ENCODE measurements at places on chromosomes 4 and X. TPM values are rescaled to one million over a fixed set of nuclear protein-coding genes. Genes with fewer than 3 reads are reported as not detected.

BBS12 gene
- 3.5 TPM for total RNA-seq

HSFX2 gene
- total RNA-seq, result not detected

DCHS2 gene
- not detected for total RNA-seq

SMIM9 gene
- not detected for total RNA-seq

MGAT4D gene
- not detected for total RNA-seq

ERCC6L gene
- total RNA-seq, result 1.9 TPM

EVC2 gene
- 8.0 TPM for total RNA-seq

DYNLT3 gene
- total RNA-seq, result 46.3 TPM

SULT1B1 gene
- total RNA-seq, result 2.6 TPM

CT45A3 gene
- not detected for total RNA-seq

- peak; percentile 2 for DNase-seq
- H3K36me3 ChIP-seq, result no peaks in the 10 kb centered on the region
- no peaks in the 10 kb centered on the region for H3K27me3 ChIP-seq
- H3K27ac ChIP-seq, result peak overlapping the region; percentile 84
- H3K4me3 ChIP-seq, result peak overlapping the region; percentile 93
Observed at GRCh38 chrX:40579900-40580536, 752 bp upstream of the ATP6AP2 start.

DNA sequence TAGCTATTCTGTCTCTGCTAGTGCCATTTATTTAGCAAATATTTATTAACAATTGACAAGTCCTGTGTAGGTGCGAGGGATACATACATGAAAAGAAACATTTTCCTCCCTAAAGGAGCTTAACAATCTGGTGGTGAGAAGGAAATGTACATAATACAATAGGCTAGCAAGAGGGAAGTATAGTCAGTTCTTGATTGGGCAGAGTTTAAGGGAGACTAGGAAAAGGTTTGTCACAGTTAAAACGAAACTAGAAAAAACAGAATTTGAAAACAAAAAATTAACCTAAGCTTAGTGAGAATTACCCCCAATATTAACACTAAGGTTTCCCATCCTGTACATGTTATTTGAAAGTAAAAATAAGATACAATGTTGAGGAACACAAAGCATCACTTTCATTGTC lies 8.6 kb upstream of the MAML3 start:
- H3K4me1 ChIP-seq, result peaks cover 12% of the 10 kb centered on the region
- H3K36me3 ChIP-seq, result no peaks in the 10 kb centered on the region
- H3K27me3 ChIP-seq, result no peaks in the 10 kb centered on the region
- H3K4me3 ChIP-seq, result peak overlapping the region; percentile 56
- H3K27ac ChIP-seq, result peak overlapping the region; percentile 55

DNA sequence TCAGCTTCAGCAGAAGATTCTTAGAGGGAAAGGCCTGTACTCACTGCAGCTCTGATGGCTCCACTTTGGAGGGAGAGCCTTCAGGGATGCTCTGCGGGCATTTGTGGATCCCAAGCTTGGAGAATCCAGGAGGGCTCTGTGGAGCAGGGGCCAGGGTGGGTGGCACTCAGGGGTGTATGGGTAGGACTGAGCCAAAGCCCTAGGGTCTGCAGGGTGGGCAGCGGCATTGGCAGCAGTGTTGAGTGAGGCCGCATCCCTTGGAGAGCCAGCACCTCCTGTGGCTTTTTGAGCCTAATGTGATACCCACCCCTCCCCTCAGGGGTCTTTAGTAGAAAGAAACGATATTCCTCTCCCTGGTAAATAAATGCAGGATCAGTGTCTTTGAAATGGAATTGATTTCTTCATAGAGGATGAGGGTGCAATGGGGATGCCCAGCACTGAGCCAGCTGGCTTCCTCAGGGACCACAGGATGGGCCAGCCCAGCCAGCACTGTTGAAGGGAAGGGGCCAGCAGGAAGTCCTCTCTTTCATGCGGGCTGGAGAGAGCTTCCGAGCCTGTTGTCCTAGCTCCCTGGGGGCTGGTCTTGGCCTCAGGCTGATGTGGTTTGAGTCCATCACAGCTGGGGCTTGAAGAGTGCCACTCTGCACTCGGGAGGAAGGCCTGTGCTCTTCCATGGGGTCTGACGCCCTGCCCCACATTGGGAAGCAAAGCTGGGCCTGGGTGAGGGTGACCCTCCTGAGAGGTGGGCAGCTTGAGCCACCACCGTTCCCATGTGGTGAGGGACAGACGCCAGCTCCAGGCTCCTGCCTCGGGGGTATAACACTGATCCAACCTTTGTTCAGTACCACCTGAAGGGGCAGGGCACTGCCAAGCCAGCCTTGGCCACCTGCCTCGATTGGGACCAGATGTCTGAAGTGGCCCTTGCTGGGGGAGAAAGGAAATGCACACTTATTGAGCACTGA lies 49.5 kb downstream of the PSAPL1 start:
- H3K4me3 ChIP-seq, result no peak overlapping the region
- H3K27me3 ChIP-seq, result peaks cover 20% of the 10 kb centered on the region
- DNase-seq, result no peak

DNA sequence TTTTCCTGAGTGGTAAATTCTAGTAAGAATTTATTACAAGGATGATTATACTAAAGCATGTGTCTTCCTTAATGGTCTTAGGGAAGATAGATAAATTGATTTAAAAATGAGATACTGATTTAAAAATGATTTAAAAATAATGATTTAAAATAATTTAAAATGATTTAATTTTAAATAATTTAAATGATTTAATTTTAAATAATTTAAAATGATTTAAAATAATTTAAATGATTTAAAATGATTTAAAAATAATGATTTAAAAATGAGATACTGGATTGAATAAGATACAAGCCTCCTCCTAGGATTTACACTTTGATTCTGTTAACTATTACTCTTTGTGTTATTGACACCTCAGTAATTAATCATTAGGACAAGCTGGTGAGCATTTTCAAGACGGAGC lies 59.0 kb downstream of the COX7B2 start:
- no peaks in the 10 kb centered on the region for H3K36me3 ChIP-seq
- no peak overlapping the region for H3K27ac ChIP-seq
- H3K27me3 ChIP-seq, result no peaks in the 10 kb centered on the region
- H3K4me3 ChIP-seq, result no peak overlapping the region
- H3K4me1 ChIP-seq, result no peaks in the 10 kb centered on the region

DNA sequence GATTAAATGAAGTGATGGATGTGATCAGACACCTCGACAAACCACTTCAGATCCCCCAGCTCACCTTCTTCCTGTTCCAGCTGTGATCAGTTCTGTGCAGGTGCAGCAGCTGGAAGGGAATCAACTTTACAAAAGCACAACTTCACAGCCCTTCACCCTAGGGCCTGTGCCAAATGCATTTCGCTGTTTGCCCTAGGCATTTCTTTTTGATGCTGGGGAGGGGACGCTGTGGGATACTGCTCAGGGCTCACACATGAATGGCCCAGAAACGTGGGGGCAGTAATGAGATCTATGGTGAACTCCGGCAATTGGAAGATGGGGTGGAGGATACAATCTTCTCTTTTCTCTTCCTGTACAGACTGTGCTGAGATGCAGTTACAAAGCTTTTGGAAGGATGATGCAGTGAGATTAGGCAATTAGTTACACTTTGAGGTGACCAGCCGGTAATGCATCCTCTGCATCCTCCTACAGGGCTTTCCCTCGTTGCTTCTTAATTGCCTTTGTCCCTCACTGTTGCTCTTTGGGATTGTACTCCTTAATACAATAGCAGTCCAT lies 215.1 kb upstream of the PITX2 start:
- no peak overlapping the region for H3K4me3 ChIP-seq
- peaks cover 16% of the 10 kb centered on the region for H3K4me1 ChIP-seq
- no peak for DNase-seq

DNA sequence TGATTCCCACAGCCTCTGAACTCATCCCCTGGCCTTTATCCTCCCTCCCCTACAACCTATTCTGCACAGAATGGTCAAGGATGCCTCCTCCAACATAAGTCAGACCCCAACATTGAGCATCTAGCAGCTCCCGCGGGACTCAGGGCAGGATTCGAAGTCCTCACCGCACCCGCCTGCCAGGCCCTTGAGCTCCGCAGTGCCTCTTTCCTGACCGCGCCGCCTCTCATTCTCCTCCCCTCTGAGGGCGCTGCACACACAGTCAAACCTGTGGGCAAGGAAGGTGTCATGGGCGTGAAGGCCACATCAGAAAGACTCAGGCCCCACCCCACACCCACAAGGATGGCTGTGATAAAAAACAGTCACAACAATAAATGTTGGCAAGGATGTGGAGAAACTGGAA lies 84.1 kb downstream of the CPZ start:
- H3K36me3 ChIP-seq, result no peaks in the 10 kb centered on the region
- DNase-seq, result no peak
- no peaks in the 10 kb centered on the region for H3K4me1 ChIP-seq
- H3K4me3 ChIP-seq, result no peak overlapping the region

GRCh38 chr4:172945611-172946010 lies 223.0 kb upstream of the GALNT7 start:
- 0 out of 2 replicates have a peak, but pooled peaks cover 10% of the 10 kb centered on the region for H3K27me3 ChIP-seq
- no peaks in the 10 kb centered on the region for H3K36me3 ChIP-seq
- no peak overlapping the region for H3K4me3 ChIP-seq
- H3K4me1 ChIP-seq, result no peaks in the 10 kb centered on the region
- H3K27ac ChIP-seq, result no peak overlapping the region
- DNase-seq, result no peak

GRCh38 chrX:50475208-50475607 lies 4.6 kb upstream of the DGKK start:
- no peak overlapping the region for H3K4me3 ChIP-seq
- peaks cover 9% of the 10 kb centered on the region for H3K27me3 ChIP-seq
- no peaks in the 10 kb centered on the region for H3K4me1 ChIP-seq

DNA sequence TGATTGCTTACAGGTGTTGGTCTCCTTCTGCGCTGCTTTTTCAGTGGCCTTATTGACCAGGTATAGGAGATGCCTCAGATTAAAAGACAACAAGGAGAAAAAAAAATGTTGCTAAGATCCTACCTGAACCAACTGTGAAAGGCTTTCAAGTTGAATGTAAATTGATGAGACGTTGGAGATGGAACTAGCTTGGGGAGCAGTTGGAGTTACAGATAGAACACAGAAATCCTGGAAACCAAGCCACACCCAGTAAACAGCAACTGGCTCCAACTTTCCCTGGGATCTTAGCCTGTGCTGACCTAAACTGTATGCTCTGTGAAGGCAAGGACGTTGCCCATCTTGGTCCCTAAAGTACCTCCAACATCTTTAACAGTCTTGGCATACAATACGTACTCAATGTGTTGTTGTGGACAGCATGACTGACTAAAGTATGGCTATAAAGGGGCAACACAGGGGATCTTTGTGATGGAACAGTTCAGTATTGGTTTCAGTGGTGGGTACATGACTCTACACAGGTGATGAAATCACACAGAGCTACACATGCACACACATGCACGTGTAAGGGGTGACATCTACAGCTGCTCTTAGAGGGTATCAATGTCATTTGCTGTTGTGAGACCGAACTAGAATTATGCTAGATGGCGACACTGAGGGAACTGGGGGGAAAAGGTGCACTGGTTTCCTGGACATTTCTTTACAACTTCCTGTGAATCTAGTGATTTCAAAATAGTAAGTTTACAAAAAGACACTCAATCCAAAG lies 22.3 kb downstream of the GAB3 start:
- H3K36me3 ChIP-seq, result no peaks in the 10 kb centered on the region
- H3K27ac ChIP-seq, result 0 out of 2 replicates have a peak overlapping the region, but pooled peaks have one; percentile 64
- no peaks in the 10 kb centered on the region for H3K27me3 ChIP-seq
- peaks cover 52% of the 10 kb centered on the region for H3K4me1 ChIP-seq

DNA sequence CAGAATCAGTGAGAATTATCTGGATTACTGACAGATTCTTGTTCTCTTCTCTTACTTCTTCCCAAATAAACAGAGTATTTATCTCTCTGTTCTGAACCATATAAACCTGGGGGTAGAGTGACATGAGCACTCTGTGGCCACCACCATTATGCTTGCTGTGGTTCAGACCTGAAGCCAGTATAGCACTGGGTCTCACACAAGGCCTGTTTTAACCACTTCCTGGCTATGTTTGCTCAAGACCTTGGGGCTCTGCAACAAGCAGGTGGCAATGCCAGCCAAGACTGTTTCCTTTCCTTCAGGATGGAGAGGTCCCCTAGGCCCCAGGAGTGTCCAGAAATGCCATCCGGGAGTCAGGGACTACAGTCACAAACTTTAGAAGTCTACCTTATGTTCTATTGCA lies 21.7 kb upstream of the HEPH start:
- no peaks in the 10 kb centered on the region for H3K4me1 ChIP-seq
- no peaks in the 10 kb centered on the region for H3K27me3 ChIP-seq
- no peak overlapping the region for H3K27ac ChIP-seq
- H3K4me3 ChIP-seq, result no peak overlapping the region
- no peaks in the 10 kb centered on the region for H3K36me3 ChIP-seq
- DNase-seq, result no peak

DNA sequence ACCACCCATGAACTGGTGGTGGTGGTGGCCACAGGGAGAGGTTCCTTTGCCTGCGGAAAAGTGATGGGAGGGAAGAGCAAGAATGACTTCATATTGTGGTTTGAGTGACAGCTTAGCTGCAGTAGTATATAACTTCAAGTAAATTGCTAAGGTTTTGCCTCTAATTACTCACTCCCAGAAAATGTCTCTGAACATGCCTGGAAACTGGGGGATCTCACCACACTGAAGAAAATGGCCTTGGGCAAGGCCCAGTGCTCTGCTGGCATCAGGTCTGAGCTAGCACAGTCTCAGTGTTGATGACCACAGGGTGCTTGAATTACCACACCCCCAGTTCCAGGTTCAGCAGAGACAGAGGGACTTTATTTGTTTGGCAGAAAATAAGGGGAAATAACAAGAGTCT lies 2085.4 kb downstream of the ARAP2 start:
- 0 out of 2 replicates have a peak, but pooled peaks cover 6% of the 10 kb centered on the region for H3K4me1 ChIP-seq
- DNase-seq, result no peak
- no peak overlapping the region for H3K27ac ChIP-seq
- no peak overlapping the region for H3K4me3 ChIP-seq

GRCh38 chr4:14783011-14783877 lies 219.0 kb upstream of the CPEB2 start:
- H3K27ac ChIP-seq, result no peak overlapping the region
- H3K4me1 ChIP-seq, result no peaks in the 10 kb centered on the region
- no peaks in the 10 kb centered on the region for H3K36me3 ChIP-seq

DNA sequence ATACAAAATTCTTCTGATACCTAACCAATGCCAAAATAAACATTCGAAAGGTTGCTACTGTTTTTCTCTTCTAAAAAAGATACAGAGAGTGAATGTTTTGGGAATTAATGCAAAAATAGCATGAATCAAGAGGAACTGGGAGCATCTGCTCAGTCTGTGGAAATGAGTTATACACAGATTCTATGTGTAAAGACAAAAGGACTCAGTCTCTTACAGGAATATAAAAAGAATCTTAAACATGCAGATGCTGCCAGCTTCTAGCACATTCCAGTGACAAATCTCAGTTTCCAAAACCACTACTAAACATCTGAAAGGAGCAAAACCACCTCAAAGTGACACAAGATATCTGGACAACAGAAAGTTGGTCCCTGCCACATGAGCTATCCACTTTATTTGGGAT lies 55.0 kb downstream of the PAPSS1 start:
- peak; percentile 45 for DNase-seq
- H3K27me3 ChIP-seq, result no peaks in the 10 kb centered on the region
- peak overlapping the region; percentile 13 for H3K4me3 ChIP-seq
- H3K36me3 ChIP-seq, result no peaks in the 10 kb centered on the region

DNA sequence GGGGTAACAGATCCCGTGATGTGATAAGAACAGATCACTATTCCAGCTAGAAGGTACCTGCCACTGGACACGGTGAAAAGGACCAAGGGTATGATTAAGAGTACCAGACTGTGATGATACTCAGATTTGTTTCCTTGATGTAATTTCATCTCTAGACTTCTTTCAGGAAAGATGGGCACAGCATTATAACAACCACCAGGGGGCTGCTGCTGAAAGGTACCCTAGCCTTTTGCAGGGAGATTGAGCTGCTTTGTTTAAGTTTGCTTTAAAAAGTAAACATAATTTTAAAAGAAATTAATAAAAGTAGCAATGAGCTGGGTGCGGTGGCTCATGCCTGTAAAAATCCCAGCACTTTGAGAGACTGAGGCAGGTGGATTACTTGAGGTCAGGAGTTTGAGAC lies 145.4 kb downstream of the EMCN start:
- no peaks in the 10 kb centered on the region for H3K36me3 ChIP-seq
- H3K27ac ChIP-seq, result no peak overlapping the region
- no peaks in the 10 kb centered on the region for H3K27me3 ChIP-seq
- H3K4me1 ChIP-seq, result no peaks in the 10 kb centered on the region
- no peak overlapping the region for H3K4me3 ChIP-seq
- DNase-seq, result peak; percentile 26
